Hematopoietic multipotent progenitor cell (in vitro differentiated cells): ENCODE measurements at places on chromosomes 11 and 22.

DNA sequence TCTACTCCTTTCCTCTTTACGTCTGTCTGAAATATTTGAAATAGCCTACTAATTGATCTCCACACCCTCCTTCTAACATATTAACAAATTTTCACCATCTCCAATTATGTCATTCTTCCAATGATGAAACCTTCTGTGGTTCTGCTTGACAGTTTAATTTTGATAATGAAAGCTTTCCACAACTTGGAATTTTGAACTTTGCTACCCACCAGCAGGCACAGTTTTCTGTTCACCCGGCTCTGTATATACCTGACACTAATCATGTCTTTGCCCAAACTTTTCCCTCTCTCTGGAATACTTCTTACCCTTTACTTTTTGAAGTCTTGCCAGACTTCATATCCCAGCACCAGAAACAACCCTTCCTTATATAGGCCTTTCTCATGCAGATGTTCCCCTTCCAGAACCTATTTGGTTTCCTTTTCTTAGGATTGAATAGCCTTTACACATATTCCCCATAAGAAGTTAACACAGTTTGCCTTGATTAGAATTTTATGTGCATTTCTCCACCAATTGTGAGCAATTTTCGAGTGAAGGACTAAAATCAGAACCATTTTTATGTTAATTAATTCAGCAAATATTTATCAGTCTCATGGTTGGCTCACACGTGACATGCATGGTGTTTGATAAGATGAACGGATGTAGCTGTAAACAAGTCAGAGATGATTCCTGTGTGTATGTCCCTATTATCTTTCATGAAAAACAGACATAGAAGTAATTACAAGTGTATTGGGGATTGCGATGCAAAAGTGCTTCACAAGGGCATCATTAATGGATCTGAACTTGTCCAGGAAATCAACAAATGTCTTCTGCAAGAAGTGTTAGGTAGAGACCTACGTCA lies 173.4 kb downstream of the ARHGAP42 start:
- no peak for DNase-seq

DNA sequence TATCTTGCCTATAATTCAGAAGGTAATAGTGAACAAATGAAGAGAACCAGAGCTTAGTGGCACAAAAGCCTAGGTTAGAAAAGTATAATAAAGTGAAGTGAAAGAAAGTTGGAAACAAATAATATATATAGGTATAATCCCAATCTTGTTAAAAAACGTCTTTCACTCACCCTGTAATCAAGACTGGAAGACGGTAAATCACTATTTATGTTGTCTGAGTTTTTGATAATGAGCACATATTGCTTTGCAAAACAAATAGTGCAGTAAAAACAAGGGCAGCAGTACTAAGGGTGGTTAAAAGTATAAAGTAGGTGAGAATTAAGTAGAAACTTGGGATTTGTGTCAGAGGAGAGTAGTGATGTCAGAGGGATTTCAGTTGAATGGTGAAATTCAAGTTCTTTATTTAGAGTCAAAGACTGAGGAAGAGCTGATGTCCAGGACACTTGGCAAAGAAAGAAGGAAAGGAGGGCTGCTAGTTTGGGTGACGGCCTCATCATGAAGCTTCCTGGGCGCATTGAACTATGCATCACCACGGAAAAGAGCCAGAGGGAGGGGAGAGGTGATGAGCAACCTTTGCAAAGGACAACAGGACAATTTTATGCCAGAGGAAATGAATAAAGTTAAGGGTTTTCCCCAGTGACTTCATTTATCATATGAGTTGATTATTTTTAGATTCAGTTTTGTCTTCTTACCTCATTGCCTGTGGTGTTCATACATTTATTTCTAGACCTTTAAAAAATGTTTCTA lies 11.4 kb downstream of the NCAM1 start:
- DNase-seq, result no peak

GRCh38 chr11:86577644-86578636 lies 94.5 kb downstream of the ME3 start:
- DNase-seq, result no peak

- no peak for DNase-seq
These were observed 7.0 kb downstream of the UNC93B1 start for GRCh38 chr11:67996622-67997474.

- no peak for DNase-seq
These were observed 244.6 kb downstream of the AASDHPPT start for GRCh38 chr11:106322106-106322505.

- DNase-seq, result no peak
These were observed 97.2 kb downstream of the JRKL start for GRCh38 chr11:96486890-96487611.

- no peak for DNase-seq
These were observed 85.7 kb downstream of the AMOTL1 start for GRCh38 chr11:94853836-94854235.

DNA sequence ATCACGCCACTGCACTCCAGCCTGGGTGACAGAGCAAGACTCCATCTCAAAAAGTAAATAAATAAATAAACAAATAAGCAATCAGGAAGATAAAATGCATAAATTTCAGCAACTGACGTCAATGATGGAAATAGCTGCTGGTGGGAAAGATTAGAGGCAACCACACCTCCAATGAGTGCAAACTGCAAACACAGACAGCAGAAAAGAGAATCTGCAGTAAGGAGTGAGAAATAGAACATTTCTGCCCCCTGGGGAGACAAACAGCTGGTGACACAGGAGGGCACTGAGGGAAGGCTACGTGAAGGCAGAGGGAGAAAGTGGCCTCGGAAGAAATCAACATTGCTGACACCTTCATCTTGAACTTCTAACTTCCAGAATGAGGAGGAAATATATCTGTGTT lies 6.5 kb downstream of the PI4KA start:
- DNase-seq, result peak; percentile 49

GRCh38 chr22:41578818-41579217 lies 10.8 kb downstream of the PMM1 start:
- no peak for DNase-seq

- no peak for DNase-seq
These were observed 98.4 kb downstream of the CCDC83 start for GRCh38 chr11:85953491-85954143.

DNA sequence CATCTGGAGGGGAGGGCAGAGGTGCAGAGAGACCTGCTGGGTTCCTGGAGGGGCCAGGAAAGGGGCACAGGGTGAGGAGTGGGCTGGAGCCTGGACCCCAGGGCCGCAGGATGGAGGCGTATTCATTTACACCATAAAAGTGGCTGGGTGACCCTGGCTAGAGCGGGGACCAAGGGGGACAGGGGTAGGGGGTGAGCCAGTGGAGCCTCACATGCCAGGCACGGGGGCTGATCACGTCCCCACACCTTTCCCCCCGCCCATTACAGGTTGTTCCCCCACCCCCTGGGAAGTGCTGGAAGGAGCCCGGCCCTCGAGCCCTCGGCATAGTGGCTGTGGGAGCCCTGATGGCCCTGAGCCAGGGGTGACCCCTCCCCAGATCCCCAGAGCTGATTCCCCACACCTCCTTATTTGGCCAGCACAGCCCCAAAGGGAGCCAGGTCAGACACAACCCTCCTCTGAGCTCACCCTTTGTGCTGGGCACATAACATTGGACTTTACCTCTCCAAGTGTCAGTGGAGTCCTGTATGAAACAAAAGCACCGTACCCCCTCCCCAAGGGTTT lies 781 bp downstream of the TCIRG1 start:
- DNase-seq, result no peak

- DNase-seq, result peak; percentile 66
These were observed 37.7 kb downstream of the TCIRG1 start for GRCh38 chr11:68076371-68077042.

DNA sequence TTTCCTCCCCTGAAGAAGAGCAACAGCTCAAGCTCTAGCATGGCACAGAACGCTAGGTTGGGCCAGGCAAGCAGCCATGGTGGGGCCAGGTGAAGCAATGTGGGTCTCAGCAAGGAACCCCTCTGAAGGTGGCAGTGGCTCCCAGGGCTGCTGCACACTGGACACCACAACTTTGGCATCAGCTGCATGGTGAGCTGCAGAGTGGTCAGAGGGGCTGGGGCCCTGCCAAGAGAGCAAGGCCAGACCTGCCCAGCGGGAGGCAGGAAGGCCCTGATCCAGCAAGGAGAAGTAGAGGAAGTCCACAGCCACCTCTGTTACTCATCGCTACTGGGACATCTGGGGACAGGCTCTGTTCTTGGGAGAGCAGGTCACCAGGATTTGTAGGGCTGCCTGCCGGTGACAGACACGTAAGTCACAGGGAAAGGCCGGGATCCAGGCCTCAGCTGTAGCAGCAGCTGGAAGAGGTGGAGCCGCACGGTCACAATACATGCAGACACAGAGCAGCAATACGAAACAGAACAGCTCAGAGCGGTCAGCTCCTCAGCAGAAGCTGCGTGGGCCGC lies 12.4 kb downstream of the CYB561A3 start:
- no peak for DNase-seq

DNA sequence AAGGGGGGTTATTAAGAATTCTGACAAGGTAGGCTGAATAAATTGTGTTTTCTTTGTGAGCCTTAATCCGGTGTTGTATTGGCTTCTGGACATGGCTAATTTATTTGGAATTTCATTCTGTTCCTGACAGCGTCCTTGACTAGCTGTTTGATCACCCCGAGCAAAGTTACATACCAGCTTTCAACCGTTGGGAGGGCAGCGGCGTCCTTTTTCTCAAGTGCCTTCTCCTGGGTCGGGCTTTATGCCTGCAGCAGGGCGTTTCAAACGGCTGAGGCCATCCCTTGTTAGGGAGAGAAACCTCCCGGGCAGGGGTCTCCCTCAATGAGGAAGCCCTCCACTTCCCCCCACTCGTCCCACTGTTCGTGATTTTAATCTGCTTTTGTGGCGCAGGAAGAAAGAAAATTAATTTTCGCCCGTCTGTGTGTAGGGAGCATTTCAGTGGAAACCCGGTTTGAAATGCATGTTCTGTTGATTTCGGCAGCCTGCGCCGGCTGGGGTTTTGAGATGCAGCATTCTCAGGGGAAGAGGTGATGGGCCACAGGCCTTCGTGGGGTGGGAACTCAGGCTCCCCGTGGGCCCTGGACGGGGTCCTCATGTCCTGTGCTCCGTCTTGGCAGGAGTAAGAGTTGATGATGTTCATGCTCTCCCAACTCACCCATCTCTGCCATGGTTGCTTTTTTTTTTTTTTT lies 2.9 kb upstream of the SMIM38 start:
- no peak for DNase-seq

DNA sequence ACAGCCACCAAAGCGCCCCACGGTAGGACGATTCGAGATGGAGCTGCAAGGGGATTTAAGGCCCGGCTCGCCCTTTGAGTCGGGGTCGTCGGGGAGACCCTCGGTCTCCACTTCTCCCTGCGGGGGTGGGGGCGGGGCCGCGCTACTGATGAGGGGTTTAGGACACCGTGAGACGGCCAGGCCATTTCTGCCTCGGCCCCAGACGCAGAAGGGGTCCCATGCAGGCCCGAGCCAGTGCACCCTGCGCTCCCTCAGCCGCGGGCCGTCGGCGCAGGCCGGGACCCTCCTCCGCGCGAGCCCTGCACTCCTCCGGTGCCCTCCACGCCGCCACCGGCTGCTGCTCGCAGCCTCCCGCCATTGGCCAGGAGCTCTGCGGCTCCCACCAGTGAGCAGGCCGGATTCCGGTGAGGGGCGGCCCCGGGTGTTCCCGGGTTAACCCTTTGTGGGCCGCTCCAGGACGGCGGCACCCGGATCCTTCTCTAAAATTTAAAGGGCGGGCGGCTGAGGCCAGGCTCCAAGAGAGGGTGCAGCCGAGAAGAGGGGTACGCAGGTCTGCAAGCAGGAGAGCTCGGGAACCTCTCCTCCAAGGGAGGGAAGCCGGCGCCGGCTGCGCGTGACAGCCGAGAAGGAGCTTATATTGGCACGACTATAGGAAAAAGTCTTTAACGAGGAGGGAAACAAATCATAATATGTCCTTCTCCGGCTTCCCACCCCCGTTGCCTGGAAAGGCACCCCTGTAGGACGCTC lies 18.0 kb downstream of the CREB3L1 start:
- peak; percentile 74 for DNase-seq

DNA sequence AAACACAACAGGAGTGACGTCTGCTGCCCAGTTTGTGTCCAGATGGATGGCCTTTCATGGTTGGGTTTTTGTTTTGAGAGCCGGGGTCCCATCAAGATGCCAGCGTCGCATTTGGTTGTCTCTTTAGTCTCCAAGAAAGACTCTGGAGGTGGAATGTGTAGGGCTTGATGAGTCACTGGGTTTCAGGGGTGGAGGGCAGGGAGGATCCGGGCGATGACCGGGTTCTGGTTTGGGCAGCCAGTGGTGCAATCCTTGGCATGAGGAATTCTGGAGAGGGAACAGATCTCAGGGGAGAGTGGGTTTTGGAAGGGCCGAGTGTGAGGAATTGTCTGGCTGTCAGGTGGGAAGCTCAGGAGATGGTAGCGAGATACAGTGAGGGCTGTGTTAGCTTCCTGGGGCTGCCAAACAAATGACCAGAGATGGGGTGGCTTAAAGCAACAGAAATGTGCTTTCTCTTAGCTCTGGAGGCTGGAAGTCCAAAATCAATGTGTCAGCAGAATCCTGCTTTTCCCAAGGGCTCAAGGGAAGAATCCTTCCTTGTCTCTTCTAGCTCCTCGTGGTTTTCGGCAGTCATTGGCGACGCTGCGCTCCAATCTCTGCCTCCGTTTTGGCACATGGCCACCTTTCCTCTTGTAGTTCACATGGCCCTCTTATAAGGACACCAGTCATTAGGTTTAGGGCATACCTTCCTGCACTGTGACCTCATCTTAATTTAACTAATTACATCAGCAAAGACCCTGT lies 26.4 kb upstream of the PPFIA1 start:
- DNase-seq, result no peak

GRCh38 chr11:62816557-62816956 lies 11.3 kb upstream of the NXF1 start:
- DNase-seq, result no peak

DNA sequence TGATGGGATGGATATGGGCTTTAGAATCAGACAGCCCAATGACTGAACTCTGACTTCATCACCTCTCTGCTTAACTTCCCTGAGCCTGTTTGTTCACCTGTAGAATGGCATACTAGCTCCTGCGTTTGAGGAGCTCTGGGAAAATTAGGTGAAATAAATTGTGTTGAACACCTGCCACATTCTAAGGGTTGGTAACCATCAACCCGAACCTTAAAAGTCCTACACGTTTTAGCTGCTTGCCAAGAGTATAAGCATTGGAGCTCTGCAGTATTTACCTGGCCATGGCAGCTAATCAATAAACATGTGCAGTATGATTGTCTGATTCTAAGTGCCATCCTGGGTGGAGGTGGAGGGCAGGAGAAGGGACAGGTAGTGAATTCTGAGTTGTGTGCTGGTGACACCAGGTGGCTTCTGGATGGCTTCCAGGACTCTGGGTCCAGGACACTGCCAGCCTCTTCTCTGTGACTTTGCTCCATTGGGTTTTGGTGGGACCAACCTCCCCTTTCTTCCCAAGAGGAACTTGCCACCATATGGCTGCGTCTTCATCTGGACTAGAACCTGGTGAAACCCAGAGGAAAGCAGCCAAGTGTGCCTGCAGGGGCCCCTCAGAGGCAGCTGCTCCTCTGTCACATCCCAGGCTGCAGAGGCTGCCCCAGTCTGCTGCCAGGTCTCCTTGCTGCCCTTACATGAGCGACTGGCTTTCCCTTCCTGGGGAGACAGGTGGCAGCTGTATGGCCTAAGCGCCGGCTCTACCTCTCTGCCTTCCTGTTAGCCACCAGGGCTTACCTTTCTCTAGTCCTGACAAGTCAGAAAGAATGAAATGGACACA lies 85.6 kb downstream of the CACNG2 start:
- DNase-seq, result no peak

GRCh38 chr22:19995611-19996339 lies 20.8 kb downstream of the ARVCF start:
- no peak for DNase-seq
